ENCODE measurements at places on chromosomes 2 and 18.
A peak's percentile ranks its signal among the peaks of the same experiment; 100 is the strongest.

GRCh38 chr18:10074110-10074509 is 160.3 kb downstream of the VAPA start:
- DNase-seq = no peak

DNA sequence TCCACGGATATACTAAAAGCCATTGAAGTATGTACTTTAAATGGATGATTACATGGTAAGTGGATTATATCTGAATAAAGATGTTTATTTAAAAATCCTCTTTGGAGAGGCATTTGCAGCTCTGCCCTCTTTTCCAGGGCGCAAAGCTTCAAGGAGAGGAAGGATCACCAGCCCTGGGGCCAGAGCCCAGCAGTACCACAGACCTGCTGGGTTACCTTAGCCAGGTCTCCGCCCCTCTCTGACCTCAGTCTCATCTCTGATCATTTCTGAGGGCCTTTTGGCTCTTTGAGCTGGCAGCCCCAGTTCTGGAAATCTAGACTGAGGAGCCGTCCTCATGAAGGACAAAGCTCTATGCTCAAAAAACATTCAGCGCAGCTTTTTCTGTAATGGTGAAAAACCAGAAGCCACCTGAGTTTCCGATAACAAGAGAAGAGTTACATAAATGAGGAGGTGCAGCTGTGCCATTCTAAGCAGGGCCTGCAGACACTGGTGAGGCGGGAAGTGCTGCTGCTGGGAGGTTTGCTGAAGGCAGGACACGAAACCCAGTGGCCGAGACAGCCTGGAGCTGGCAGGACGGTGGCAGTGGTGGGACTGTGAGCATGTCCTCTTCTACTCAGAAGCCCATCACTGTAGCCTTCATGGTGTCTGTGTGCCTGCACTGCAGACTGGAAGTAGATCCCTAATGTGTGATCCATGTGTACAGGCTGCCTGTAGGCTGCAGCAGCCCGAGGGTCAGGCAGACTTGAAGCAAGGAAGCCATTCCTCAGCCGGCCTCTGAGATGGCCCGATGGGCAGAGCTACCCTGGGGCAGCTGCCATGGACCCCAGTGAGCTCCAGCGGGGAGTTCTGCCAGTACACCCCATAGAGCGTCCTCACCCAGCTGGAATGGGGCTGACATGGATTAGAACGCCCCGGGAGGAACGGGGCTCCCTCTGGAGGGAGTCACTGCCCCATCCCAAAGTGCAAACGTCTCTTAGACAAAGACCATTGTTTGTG is 27.7 kb downstream of the ADRA2B start:
- DNase-seq = no peak

DNA sequence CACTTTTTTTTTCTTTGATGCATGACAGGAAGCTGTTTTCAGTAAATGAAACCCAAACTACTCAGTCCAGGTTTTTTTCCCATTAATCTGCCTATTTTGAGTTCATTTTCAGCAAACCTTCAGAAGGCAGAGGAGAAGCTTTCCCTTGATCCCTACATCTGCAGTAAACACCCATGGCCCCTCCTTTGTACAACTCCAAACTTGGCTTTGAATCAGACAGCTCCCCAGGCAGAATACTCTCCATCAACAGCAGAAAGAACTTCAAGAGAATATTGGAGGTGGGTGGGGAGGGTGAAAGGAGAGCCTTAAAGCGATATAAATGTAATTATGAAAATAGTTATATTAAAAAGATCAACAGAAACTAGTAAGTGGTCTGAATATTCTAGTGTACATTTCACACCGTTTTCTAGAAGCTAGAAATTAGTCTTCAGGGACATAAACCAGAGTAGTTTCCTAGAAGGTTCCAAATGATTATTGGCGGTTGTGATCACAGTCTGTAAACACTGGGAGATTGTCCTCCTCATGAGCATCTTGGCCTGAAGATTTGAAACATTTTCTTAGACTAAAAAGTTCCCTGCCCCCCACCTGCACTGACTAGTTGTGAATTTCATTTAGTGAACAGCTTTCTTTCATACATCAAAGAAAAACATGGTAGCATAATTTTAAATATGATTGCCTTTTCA is 75.1 kb upstream of the STK39 start:
- no peak for DNase-seq

- no peak for DNase-seq
Observed at GRCh38 chr2:85265304-85265703, 62.5 kb downstream of the TGOLN2 start.

DNA sequence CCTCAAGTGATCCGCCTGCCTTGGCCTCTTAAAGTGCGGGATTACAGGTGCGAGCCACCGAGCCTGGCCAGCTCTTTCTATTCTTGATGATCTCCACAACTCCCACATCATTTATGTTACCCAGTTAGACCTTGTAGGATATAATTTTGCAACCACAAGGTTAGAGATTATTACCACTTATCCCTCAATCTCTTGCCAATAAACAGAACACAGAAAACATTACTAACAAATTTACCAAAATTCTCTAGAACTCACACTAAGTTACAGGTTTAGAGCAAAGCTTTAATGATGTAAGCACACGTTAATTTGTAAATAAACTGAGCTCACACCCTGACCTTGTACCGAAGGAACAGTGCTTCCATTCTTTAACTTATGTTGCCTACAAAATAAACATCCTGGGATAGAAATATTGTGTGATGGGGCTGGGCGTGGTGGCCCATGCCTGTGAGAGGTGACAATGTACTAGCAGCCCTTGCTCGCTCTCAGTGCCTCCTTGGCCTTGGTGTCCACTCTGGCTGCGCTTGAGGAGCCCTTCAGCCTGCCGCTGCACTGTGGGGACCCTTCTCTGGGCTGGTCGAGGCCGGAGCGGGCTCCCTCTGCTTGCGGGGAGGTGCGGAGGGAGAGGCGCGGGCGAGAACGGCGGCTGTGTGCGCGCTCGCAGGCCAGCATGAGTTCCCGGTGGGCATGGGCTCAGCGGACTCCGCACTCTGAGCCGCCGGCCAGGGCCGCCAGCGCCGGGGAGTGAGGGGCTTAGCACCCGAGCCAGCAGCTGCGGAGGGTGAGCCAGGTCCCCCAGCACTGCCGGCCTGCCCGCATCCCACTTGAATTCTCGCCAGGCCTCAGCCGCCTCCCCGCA is 42.1 kb upstream of the ITSN2 start:
- no peak for DNase-seq

- no peak for DNase-seq
Observed at GRCh38 chr18:74558096-74558495, 23.8 kb downstream of the CNDP1 start.

- DNase-seq = peak; percentile 73
Observed at GRCh38 chr2:230885463-230886130, 20.9 kb downstream of the ITM2C start.

GRCh38 chr18:51077217-51077616 is 47.2 kb downstream of the SMAD4 start:
- no peak for DNase-seq

- DNase-seq = no peak
Observed at GRCh38 chr18:64119916-64120315, 29.0 kb downstream of the LINC00305 start.

- no peak for DNase-seq
Observed at GRCh38 chr2:218567797-218568189, 358 bp downstream of the USP37 start.

- DNase-seq = no peak
Observed at GRCh38 chr2:69203166-69203985, 183.7 kb downstream of the GFPT1 start.

DNA sequence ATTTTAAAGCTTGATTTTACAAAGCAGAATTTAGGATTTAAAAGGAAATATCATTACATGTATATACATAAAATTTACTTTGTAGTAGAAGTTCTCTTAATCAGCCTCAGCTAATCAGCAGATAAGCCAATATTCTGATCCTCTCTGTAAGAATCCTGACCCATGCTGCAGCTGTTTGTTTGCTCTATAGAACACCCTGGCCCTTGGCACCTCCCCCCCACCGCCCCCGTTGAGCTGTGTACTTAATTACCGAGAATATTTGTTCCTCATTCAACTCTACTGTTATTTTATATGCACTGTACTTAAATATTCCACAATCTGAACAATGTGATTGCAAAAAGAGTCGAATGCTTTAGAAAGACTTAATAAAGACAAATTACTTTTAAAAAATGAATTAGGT is 98.0 kb downstream of the EVA1A start:
- peak; percentile 50 for DNase-seq

DNA sequence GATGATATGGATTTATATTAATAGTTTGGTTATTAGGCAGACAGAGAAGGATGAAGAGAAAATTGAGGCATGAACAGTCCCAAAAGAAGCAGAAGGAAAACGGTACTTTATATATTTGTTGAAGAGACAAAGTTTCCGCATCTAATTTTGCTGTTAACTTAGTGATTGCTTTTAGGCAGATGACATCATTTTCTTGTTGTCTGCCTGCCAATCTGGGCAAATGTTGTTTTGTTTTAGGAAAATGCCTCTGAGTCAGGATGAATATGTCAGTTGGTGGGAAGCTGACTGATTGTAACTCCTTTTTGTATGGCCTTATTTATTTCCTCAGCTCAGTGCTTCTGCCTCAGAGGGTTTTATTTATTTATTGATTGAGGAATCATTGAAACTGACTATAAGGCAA is 52.5 kb upstream of the CAVIN2 start:
- no peak for DNase-seq

DNA sequence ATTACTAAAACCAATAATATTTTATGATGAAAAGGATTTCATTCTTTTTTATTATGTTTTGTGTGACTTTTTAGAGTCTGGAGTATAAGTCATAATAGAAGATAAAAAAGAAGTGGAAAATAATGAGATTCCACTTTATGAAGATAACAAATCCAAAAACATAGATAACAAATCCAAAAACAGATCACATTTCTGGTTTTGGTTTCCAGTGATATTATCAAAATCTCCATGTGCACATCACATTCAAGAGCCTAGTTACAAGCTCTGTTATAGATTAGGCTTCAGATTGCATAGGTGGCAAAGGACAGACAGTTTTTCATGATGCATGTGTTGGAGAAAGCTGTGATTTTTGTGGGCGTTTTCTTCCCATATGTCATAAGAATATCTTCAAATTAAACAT is 648.2 kb downstream of the STK39 start:
- DNase-seq = no peak

DNA sequence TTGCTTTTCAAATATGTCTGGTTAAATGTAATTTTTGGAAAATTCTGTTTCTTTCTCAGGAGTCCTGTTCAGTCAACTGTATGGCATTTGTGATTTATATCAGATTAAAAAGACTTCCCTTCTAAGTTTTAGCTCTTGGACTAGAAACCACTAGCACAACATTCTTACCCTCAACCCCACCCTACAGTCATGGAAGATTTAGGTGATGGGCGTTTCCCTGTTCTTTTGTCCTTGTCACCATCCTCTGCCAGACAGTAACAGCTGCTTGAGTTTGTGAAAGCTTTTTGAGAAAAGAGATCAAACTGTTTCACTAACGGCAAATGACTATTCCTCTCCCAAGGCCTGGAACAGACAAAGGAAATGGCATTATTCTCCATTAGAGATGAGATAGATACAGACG is 31.8 kb downstream of the SERPINB5 start:
- DNase-seq = no peak

DNA sequence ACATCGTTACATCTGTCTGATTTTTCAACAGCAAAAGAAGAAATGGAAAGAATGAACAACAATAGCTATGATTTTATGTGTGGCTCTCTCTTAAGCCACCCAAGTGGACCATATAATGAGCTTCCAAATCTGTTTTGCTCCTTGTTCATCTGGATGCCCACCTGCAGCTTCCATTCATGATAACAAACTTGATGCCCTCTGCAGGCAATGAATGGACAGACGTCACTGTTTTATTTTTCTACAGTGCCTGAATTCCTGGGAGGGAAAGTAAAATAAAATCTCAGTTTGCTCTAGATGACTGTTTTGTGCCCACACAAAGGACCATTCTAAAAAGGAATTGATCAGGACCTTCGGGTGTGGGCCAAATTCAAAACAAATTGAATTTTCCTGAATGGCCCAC is 5.0 kb downstream of the MREG start:
- DNase-seq = no peak

Data from endodermal cell (in vitro differentiated cells).